H4 (cell line): ENCODE measurements at places on chromosomes 6 and 20.

DNA sequence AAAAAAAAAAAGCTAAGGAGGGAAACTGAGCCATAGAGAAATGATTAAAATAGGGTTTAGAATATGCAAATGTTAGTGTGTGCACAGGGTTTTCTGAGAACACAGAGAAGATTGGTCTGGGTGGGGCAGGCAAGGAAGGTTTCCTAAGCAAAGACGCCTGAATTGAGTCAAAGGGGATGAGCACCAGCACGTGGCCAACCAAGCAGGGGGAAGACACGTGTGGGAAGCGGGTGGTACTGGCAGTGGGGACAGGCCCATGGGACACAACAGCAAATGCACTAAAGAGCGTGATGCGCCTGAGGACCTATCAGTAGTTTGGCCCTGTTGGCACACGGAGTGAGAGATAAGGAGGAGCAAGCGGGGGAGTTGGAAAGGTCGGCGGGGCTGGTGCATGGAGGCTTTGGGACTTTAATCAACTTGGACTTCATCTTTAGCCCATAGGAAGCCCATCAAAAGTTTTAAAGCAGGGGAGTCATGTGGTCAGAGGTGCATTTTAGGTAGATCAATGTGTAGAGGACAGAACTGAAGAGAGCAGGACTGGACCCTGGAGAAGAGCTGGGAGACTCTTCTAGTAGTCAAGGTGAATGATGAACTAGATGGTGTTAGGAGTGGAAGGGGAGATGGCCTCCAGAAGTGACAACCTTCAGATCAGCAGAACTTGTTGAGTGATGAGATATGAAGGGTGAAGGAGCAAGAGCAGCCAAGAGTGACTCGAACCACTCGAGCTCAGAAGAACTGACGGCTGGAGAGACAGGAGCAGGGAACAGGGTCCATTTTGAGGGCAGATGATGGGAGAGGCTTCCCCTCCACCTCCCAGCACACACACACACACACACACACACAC, 40.2 kb upstream of the MAP3K4 start:
- no peak for DNase-seq

DNA sequence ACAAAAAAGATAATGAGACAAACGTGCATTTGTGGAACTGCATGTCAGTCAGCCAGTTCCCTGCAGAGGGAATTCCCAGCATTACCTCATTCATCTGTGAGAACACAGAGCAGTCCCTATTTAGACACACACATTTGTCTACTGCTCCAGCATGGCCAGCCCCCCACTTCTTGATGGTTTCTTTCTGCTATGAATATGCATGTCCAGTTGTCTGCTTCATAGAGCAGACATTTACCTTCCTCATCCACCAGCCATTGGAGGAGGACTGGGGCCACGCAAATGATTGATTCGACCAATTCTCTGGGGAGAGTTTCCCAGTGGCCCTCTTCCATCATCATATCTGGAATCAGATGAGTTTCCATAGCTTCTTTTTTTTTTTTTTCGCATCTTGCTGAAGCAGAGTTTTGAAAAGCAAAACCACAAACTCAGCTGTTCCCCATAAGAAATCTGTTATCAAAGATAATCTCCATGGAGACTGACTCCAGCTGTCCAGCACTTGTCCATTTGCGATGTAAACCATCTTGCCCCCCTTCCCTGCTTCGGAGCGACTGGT, 11.8 kb downstream of the ENPP1 start:
- peak; percentile 18 for DNase-seq

DNA sequence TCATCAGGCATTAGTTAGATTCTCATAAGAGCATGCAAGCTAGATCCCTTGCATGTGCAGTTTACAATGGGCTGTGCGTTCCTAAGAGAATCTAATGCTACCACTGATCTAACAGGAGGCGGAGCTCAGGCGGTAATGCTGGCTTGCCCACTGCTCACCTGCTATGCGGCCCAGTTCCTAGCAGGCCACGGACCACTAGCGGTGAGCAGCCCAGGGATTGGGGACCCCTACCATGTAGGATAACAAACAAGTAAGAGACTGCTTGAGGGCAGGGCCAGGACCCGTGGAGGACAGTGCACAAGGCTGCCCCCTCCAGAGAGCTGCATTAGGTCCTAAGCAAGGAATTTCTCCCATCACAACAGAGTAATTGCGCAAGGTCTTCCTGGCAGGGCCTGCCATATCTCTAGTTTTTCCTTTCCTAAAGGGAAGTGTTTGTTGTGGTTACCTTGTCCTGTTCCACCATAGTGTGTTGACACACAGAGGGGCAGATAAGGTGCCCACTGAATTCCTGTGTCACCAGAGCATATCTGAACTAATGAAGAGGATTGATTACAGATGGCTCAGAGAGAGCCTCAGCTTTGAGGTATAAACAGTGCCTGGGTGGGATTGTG, 58.0 kb downstream of the PACRG start:
- DNase-seq: no peak

DNA sequence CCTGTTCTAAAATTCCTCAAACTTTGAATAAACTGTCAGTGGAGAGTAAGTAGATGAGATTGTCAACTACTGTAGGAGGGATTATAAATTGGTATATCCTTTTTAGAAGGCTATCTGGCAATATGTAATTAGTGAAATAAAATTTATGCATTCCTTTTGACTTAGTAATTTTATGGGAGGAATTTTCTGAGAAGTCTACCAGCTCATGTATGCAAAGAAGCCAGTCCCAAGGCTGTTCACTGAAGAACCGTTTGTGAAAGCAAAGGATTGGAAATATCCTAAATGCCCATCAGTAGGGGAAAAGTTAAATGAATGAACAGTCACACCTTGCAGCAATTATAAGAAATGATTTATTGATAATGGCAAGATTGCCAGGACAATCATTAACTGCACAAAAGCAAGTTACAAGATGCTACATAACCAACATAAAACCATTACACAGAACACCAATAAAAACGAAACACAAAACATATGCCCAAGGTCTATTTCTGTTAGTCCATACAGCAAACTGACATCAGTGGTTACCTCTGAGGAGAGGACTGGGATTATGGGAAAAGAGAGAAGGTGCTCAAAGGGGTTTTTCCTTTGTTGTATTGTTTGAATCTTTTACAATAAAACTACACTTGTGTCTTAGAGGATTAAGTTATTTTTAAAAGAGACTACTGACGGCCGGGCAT, 4.6 kb upstream of the DSTN start:
- DNase-seq: no peak

DNA sequence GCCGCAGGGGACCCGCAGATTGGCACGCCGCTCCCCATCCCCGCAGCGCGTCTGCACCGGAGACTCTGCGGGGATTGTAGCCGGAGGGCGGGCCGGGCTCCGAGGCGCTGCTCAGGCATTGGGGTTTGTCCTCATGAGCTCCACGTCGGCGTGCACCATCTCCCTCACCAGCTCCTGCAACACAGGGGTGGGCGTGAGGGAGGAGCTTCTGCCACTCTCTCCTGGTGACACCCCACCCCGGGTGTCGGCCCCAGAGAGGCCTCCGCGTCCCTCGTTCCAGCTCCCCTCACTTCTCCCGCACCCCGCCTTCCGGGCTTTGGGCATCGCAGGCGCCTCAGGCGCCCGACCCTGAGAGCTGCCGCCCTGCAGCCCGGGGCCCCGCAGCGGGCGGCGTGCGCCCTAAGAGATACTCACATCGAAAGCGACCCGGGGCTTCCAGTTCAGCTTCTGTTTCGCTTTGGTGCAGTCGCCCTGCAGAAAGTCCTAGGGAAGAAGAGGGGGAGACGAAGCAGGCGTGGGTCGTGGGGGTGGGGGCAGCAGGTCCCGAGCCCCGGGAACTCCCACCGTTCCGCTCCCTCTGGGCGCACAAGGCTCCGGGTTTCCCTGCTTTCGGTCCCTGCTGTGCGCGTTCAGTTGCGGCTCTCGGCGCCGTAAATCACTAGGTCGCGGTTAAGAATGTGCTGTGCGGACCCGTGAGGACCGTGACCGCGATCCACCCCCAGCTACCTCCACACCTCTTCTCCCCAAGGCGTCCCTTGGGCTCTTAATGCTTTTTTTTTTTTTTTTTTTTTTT, 14.5 kb downstream of the FOXC1 start:
- DNase-seq: no peak

- DNase-seq: peak; percentile 28
Measured at GRCh38 chr20:57638173-57638894, 18.1 kb upstream of the ZBP1 start.
